ENCODE measurements at places on chromosomes 2 and 18.
A peak's percentile ranks its signal among the peaks of the same experiment; 100 is the strongest.

DNA sequence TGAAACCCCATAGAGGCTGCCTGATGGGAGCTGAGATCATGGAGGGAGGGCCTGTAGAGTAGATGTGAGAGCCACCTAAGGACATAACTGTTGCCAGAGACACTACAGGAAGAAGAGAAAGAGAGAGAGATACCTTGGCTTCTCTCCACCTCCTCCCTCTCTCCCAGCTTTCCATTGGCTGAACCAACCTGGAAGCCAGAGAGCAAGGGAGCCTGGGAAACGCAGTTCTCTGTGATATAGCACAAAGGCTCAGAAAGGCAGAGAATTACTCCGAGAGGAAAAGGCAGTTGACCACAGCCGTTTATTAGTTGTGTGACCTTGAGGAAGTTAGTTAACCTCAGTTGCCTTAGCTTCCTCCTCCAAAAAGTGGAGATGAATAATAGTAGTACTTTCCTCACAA, 37.7 kb upstream of the MAT2A start:
- DNase-seq: peak; percentile 11

DNA sequence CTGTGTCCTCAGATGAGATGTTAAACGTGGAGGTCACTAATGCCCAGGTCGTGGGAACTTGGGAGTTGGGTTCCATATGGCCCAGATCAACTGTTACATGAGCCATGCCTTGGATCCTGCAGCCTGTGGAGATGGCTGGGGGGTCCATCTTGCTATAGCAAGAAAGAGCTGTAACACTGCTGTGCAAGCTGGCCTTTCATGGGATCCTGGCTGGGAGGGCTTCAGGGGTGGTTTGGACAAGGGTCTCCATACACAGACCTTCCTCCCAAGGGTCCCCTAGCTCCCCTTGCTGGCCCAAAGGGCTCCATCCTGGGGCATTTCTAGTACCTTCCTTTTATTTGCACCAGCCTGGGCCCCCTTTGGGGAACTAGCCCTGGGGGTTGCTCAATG, 337.7 kb downstream of the DYSF start:
- no peak for DNase-seq

- no peak for DNase-seq
These were observed 2.8 kb downstream of the ETAA1 start for GRCh38 chr2:67399831-67400489.

DNA sequence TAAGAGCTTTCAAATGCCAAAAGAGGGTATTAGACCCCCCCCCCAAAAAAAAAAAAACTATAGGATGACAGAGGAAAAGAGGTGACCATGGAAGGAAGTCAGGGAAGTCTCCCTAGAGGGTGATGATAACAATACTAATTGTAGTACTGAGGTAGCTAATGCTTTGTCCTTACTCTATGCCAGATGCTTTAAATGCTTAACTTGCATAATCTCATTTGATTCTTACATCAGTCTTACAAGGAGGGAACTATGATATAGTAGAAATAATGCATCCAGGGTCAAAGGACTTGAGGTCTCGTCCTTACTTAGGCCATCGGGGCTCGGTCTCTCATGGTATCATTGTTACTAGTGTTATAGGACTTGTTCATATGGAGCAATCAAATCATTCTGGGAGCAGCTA, 9.1 kb downstream of the IDH1 start:
- DNase-seq: no peak

GRCh38 chr2:202681688-202682205, 47.0 kb downstream of the FAM117B start:
- DNase-seq: no peak

- no peak for DNase-seq
These were observed 27.5 kb upstream of the SLC66A3 start for GRCh38 chr2:11127761-11128160.

DNA sequence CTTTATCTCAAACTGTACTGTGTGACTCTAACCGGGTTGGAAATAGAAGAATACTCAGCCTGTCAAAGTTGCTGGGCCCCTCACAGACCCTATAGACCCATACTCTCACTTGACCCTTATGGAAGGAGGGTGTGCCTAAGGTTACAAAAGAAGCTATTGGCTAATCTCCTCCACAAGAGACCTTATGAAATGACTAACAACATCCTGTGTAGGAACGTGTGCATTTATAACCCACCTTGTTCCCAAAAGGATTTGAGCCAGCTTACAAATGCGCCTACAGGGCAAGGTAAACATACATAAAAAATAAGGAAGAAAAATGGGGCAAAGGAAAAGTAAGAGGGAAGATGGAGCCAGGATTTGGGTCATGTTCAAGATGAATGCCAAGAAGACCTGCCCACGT, 225.4 kb upstream of the SMAD2 start:
- no peak for DNase-seq

DNA sequence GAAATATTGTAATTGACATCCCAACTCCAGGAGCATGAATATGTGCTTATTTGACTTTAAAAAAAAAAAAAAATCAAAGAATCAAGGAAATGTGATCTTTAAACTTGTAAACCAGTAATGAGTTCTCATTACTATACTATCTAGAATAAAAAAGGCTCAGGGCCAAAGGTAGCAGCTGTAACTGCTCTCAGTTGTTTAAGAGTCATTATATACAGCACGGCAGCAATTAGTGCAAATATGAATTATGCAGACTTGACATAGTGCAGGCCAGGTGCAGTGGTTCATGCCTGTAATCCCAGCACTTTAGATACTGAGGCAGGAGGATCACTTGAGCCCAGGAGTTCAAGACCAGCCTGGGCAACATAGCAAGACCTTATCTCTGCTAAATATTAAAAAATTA, 125.7 kb upstream of the TTC39C start:
- DNase-seq: no peak

- no peak for DNase-seq
These were observed 39.1 kb downstream of the SRBD1 start for GRCh38 chr2:45571940-45572339.

GRCh38 chr2:143321994-143322393, 192.8 kb downstream of the ARHGAP15 start:
- DNase-seq: peak; percentile 18

- no peak for DNase-seq
These were observed 23.5 kb downstream of the CCT7 start for GRCh38 chr2:73257425-73258125.

DNA sequence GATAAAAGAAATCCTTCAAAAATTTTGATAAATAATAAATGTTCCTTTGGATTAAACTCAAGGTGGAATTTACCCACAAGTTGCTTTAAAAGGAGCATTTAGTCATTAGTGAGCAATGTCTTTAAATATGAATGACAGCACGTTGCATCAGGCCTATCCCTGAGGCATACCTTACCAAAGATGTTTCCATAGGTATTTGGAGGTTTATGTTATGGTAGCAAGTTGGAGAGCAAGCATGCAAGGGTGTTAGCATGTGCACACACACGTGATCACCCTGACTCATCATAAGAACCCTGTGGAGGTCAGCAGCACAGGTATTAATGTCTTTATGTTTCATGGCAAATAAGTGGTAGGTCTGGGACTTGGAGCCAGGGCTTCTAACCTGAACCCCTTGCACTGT, 159.9 kb downstream of the ACTR3 start:
- DNase-seq: no peak
